ENCODE measurements at places on chromosomes 5 and 9.

GRCh38 chr5:97167435-97167834, 15.6 kb downstream of the RIOK2 start:
- DNase-seq: no peak

- DNase-seq: no peak
Observed at GRCh38 chr5:96538808-96539250, 105.8 kb upstream of the PCSK1 start.

DNA sequence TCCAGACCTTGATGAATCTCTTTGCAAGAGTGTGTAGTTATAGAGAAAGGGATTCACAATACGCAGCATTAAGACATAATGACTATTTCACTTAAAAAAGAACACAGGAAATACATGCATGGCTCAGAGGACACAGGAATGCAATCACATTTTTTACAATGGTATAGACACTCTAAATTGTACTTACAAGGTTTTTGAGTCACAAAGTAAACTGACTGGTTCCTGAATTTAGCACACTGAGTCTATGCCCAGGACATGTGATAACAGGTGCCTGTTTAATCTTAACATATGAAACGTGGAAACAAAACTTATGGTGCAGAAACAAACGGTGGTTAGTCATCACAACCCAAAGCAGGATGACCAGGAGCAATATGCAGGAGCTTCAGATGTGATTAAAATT, 6.7 kb downstream of the EPB41L4A start:
- DNase-seq: no peak

GRCh38 chr9:128026255-128026772, 40.8 kb downstream of the NAIF1 start:
- no peak for DNase-seq

DNA sequence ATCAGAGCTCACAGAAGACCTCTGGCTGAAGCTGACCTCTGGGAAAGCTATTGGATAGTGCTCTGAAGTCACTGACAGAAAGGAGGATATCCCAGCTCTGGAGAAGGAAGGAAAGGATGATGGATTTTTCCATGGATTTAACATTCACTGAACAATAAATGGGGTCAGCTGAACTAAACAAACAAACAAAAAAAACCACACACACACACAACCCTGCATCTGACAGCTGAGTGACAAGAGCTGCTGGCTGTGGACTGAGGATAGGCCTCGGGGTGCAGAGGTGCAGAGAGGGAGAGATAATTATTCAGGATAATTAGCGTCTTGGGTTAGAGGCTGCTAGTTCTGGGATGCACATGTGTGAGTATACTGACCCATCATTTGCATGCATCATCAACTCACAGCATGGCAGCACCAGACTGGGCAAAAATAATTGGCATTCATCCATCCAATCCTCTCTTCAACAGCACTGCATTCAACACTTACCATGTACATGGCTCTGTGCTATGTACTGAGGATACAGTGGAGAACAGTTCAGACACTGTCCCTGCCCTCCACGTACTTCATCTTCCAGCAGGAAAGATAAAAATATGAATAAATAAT, 131.4 kb upstream of the TRIM32 start:
- no peak for DNase-seq

- DNase-seq: no peak
Observed at GRCh38 chr5:96633820-96634219, 28.4 kb upstream of the CAST start.

GRCh38 chr9:82783045-82783444, 279.9 kb downstream of the RASEF start:
- no peak for DNase-seq

GRCh38 chr9:1979741-1980367, 35.3 kb upstream of the SMARCA2 start:
- no peak for DNase-seq

GRCh38 chr9:87520172-87520683, 22.6 kb downstream of the DAPK1 start:
- DNase-seq: no peak

GRCh38 chr5:177980743-177981151, 15.3 kb downstream of the PROP1 start:
- no peak for DNase-seq

DNA sequence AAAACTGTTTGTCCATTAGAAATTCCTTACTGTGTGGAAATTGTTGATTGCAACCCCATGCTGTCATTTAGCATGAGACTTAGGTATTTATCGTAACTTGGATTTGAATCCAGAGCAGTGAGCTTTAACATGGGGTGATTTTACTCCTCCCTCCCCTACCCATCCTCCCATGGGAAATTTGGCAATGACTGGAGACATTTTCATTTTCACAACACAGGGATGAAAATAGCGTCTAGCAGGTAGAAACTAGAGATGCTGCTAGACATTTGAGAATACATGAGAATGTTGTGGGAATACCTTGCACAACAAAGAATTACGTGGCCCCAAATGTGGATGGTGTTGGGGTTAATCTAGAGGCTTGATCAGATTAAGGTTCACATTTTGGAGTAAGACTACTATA, 191.3 kb upstream of the MPDZ start:
- no peak for DNase-seq

GRCh38 chr5:164577201-164577600, 1071.8 kb downstream of the MAT2B start:
- no peak for DNase-seq

Measured in cerebellar nuclear complex (tissue), 1 donor.